ENCODE measurements at places on chromosomes 3 and 15. TPM values are rescaled to one million over a fixed set of nuclear protein-coding genes. Genes with fewer than 3 reads are reported as not detected.

- DNase-seq: no peak
- H3K4me3 ChIP-seq: no peak overlapping the region
- H3K36me3 ChIP-seq: no peaks in the 10 kb centered on the region
- no peak overlapping the region for H3K27ac ChIP-seq
- H3K27me3 ChIP-seq: no peaks in the 10 kb centered on the region
Measured at GRCh38 chr3:27289769-27290413, 79.3 kb downstream of the NEK10 start.

LRRC31 gene
- total RNA-seq: 18.0 TPM

NOX5 gene
- total RNA-seq: not detected

C3orf22 gene
- not detected for total RNA-seq

GRCh38 chr3:53226142-53226840, 29.5 kb downstream of the TKT start:
- no peaks in the 10 kb centered on the region for H3K4me1 ChIP-seq
- H3K27me3 ChIP-seq: no peaks in the 10 kb centered on the region
- H3K27ac ChIP-seq: no peak overlapping the region
- no peak for DNase-seq
- no peak overlapping the region for H3K4me3 ChIP-seq
- H3K36me3 ChIP-seq: peaks cover 63% of the 10 kb centered on the region

CHST13 gene
- 6.4 TPM for total RNA-seq

RBPMS2 gene
- total RNA-seq: 4.4 TPM

SLC9C1 gene
- not detected for total RNA-seq

KNG1 gene
- not detected for total RNA-seq

ZXDC gene
- total RNA-seq: 81.2 TPM

FLNB gene
- 618 TPM for total RNA-seq

TMIE gene
- total RNA-seq: not detected

COL6A5 gene
- total RNA-seq: not detected

DNA sequence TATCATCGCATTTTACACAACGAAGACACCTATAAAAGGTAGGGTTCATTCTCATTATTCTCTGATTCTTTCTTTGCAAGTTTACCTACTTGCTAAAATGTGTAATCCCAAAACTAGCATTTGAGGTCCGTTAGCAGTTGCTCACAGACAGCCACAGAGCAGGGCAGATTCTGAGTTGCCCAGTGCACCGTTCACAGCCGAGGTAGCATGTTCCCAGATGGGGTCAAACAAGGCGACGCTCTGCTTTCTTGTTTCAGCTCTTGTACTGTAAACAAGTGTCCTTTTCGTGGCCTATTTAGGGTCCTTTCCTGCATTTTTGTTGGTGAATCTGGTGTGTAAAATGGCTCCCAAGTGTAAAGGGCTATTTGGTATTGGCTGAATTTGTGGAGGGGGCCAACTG, 3.1 kb downstream of the PPP1R2 start:
- H3K27ac ChIP-seq: no peak overlapping the region
- peak overlapping the region; percentile 73 for H3K4me3 ChIP-seq
- no peaks in the 10 kb centered on the region for H3K27me3 ChIP-seq
- no peak for DNase-seq

DNA sequence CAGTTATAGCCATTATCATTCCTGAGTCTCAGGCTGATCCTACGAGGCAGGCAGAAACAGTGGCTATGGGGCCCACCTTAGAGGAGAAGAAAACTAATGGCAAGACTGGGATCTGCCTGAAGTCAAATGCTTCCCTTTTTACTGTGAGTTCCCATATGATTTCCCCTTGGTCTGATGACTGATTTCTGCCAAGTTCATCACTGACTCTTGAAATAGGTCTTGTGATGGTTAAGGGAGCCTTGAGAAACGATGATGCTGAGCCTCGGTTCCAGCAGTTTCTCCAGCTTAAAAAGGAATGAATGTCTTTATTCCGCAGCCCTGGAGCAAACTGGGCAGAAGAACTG, 29.4 kb upstream of the LDHAL6B start:
- H3K4me1 ChIP-seq: peaks cover 3% of the 10 kb centered on the region
- no peak for DNase-seq
- H3K27ac ChIP-seq: peak overlapping the region; percentile 1
- no peaks in the 10 kb centered on the region for H3K27me3 ChIP-seq
- H3K4me3 ChIP-seq: no peak overlapping the region
- peaks cover 30% of the 10 kb centered on the region for H3K36me3 ChIP-seq

- DNase-seq: no peak
Measured at GRCh38 chr3:64400706-64401105, 175.4 kb upstream of the PRICKLE2 start.

DNA sequence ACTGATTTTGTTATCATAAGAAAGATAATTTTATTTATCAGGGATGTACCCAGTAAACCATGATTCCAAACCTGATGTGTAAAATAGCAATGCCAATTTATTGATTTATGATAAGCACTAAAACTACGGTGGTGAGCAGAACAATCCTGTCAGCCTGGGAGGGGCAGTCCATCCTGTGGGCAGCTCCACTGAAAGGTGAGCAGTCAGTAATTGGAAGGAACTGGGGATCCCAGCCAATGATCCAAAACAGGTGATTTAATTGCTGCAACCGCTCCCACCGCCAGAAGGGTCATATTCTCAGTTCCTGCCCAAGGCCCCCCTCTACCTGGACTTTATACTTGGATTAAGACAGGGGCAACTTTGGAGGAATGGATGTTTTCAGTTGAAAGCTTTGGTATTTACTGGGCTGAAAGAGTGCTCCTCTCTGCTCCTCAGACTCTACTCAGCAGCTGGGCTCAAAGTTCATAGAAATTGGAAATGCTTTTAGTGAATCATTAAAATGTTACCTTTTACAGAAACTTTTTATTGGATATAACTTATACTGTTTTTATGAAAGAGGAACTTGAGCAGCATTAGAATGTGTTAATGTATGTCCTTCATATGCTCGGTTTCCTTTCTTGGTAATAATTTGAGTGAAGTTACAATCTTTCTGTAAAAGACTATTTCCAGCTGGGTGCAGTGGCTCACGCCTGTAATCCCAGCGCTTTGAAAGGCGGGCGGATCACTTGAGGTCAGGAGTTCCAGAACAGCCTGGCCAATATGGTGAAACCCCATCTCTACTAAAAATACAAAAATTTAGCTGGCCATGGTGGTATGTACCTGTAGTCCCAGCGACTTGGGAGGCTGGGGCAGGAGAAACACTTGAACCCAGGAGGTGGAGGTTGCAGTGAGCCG, 198.6 kb upstream of the IL12A start:
- H3K27me3 ChIP-seq: no peaks in the 10 kb centered on the region
- no peaks in the 10 kb centered on the region for H3K36me3 ChIP-seq
- peak overlapping the region; percentile 82 for H3K27ac ChIP-seq
- peak; percentile 58 for DNase-seq

PATL2 gene
- 40.0 TPM for total RNA-seq

CPNE9 gene
- total RNA-seq: not detected

DNA sequence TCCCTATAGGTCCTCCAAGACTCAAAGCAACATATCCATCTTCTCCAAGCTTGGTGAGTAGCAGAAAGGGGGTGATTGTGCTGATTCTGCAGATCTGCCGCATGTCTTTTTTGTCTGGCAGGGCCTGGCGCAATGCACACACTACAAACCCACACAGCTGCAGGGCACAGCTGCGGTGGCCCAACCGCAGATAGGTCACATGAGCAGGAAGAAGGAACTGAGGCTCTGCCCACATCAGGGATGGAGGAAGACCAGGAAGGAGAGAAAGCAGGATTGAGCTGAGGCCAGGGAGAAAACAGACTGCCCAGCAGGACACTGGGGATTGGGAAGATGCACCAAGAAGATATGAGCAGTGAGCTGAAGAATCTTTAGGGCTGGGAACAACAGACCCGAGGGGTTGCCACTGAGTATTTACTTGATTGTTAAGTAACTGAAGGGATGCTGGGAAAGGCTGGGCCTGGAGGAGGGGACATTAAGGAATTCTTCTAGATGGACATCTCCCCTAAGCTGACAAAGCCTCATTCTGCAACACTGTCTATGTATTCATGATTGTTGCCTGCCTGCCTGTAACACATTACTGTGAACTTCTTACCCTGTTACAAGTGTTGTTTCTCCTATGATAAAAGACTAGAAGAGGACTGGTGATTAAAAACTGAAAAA, 126.7 kb downstream of the MYLK start:
- H3K27me3 ChIP-seq: no peaks in the 10 kb centered on the region
- peak overlapping the region; percentile 2 for H3K27ac ChIP-seq
- DNase-seq: peak; percentile 37
- no peak overlapping the region for H3K4me3 ChIP-seq

SLC12A1 gene
- total RNA-seq: not detected

GRCh38 chr15:101258238-101259144, 6.6 kb upstream of the CHSY1 start:
- H3K27ac ChIP-seq: no peak overlapping the region
- no peaks in the 10 kb centered on the region for H3K36me3 ChIP-seq
- H3K4me3 ChIP-seq: no peak overlapping the region
- peak; percentile 68 for DNase-seq

GRCh38 chr3:71050538-71051258, 532.8 kb downstream of the FOXP1 start:
- peaks cover 79% of the 10 kb centered on the region for H3K4me1 ChIP-seq
- H3K36me3 ChIP-seq: peaks cover 4% of the 10 kb centered on the region
- H3K27ac ChIP-seq: peak overlapping the region; percentile 87
- H3K4me3 ChIP-seq: no peak overlapping the region

DNA sequence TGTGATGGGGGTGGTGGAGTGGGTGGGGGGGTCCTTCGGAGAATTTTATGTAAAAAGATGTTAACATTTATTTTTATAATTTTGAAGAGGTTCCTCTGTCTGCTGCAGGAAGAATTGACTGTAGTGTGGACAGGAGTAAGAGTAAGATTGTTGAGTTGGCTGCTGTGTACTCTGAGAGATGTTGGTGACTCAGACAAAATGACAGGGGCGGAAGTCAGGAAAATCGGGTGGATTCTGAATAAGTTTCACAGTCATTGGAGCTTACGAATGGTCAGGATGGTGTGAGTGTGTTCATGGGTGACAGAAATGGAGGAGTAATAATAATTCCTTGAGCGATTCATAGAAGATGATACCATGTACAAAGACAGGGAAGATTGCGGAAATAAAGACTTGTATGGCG, 420.0 kb downstream of the ROBO2 start:
- no peaks in the 10 kb centered on the region for H3K4me1 ChIP-seq
- no peak for DNase-seq
- H3K27ac ChIP-seq: no peak overlapping the region
- H3K4me3 ChIP-seq: no peak overlapping the region

DNA sequence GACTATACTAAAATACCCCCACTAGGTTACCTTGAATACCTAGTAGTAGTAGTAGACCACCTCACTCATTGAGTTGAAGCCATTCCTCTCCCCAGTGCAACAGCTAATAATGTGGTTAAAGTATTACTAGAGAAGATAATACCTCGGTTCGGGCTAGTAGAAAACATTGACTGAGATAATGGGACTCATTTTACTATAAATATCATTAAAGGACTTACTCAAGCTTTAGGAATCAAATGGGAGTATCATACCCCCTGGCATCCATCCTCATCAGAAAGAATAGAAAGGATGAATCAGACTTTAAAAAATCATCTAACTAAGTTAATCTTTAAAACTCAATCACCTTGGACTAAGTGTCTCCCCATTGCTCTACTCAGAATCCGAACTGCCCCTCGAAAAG, 49.0 kb upstream of the CACNA2D3 start:
- DNase-seq: no peak
- no peaks in the 10 kb centered on the region for H3K36me3 ChIP-seq
- H3K27ac ChIP-seq: no peak overlapping the region
- no peaks in the 10 kb centered on the region for H3K27me3 ChIP-seq
- no peaks in the 10 kb centered on the region for H3K4me1 ChIP-seq
- no peak overlapping the region for H3K4me3 ChIP-seq

- no peak overlapping the region for H3K4me3 ChIP-seq
- DNase-seq: peak; percentile 18
- no peaks in the 10 kb centered on the region for H3K4me1 ChIP-seq
- H3K27ac ChIP-seq: no peak overlapping the region
- no peaks in the 10 kb centered on the region for H3K27me3 ChIP-seq
Measured at GRCh38 chr3:38805765-38806386, 10.1 kb downstream of the SCN10A start.

GRCh38 chr15:68821841-68822381, 1.2 kb upstream of the ANP32A start:
- DNase-seq: no peak
- peak overlapping the region; percentile 97 for H3K27ac ChIP-seq
- H3K4me3 ChIP-seq: peak overlapping the region; percentile 80
- peaks cover 2% of the 10 kb centered on the region for H3K4me1 ChIP-seq
- H3K27me3 ChIP-seq: no peaks in the 10 kb centered on the region

DNA sequence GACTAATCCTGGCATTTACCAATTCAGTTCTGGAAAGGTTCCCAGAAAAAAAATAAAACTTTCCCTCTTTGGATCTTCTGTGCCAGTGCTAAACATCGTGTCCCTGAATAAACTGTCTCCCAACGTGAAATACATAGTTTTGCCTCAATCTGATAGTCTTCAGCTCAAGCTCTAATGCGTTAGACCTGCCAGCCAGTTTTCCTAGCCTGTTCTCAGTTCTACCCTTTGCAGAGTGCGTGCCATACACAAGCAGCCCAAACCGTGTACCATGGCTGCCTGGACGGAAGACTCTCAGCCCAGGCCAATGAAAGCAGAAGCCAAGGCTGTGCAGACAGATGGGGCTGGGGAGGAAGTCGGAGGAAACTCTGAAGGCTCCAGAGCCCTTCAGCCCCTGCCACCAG, 11.4 kb upstream of the OCA2 start:
- no peak for DNase-seq
- peaks cover 18% of the 10 kb centered on the region for H3K4me1 ChIP-seq
- H3K27me3 ChIP-seq: peaks cover 20% of the 10 kb centered on the region
- H3K27ac ChIP-seq: no peak overlapping the region
- no peaks in the 10 kb centered on the region for H3K36me3 ChIP-seq
- H3K4me3 ChIP-seq: no peak overlapping the region

DNA sequence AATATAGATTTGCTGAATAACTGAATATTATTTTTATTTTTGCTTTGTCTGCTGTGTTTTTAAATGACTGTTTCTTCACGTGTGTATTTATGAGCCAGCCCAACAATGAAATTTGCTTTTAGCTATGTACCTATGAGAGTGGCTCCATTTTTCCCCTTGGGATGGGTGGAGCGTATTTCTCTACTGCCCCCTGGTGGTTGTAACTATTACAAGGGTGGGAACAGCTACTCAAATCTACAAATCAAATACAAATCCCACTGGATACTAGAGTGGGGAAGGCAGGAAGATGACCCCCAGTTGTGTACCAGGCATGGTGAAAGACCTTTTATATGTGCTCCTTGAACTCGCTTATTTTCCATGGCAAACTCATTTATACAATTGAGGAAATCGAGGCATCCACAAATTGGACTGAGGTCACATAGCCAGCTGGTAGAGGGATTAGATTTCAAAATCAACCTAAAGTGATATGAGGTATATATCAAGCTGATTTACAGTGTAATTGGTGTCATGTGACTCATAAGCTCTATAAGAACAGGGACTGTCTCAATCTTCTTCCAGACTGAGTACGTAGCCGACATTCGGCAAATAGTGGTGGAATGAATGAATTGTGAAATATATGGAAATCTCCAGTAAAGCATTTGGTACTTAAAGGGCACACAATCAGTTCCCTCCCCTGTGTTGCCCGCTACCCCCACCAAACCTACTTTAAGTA, 69.5 kb upstream of the VEPH1 start:
- H3K4me1 ChIP-seq: no peaks in the 10 kb centered on the region
- H3K4me3 ChIP-seq: no peak overlapping the region
- H3K27me3 ChIP-seq: no peaks in the 10 kb centered on the region
- DNase-seq: peak; percentile 14

ACAD11 gene
- total RNA-seq: 27.6 TPM
